ENCODE measurements at places on chromosomes 2 and 18. TPM values are rescaled to one million over a fixed set of nuclear protein-coding genes. Genes with fewer than 3 reads are reported as not detected.

RGPD8 gene
- 7.5 TPM for total RNA-seq

CREG2 gene
- total RNA-seq = 1.1 TPM

FBXO36 gene
- total RNA-seq = 2.4 TPM

RAB6C gene
- total RNA-seq = not detected

Measured in mucosa of descending colon (tissue), 3 donors.